ENCODE measurements at places on chromosomes 13 and 19.

GRCh38 chr13:68676513-68677115 lies 1431.0 kb upstream of the ATXN8OS start:
- no peak for DNase-seq

GRCh38 chr19:30686176-30686820 lies 314.1 kb downstream of the ZNF536 start:
- no peak for DNase-seq

- DNase-seq: no peak
Measured at GRCh38 chr13:88648598-88649373, 977.6 kb downstream of the SLITRK5 start.

- peak; percentile 77 for DNase-seq
Measured at GRCh38 chr19:1860042-1860775, 3.2 kb downstream of the KLF16 start.

DNA sequence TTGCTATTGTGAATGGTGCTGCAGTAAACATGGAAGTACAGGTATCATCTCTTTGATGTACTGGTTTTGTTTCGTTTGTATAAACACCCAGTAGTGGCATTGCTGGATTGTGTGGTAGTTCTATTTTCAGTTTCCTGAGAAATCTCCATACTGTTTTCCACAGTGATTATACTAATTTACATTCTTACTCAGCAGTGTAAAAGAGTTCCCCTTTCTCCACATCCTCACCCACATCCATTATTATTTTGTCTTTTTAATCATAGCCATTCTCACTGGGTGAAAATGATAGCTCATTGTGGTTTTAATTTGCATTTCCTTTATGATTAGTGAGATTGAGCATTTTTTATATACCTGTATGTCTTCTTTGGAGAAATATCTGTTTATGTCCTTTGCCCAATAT lies 62.3 kb upstream of the PARP4 start:
- DNase-seq: no peak

- no peak for DNase-seq
Measured at GRCh38 chr13:87792878-87793277, 121.7 kb downstream of the SLITRK5 start.

DNA sequence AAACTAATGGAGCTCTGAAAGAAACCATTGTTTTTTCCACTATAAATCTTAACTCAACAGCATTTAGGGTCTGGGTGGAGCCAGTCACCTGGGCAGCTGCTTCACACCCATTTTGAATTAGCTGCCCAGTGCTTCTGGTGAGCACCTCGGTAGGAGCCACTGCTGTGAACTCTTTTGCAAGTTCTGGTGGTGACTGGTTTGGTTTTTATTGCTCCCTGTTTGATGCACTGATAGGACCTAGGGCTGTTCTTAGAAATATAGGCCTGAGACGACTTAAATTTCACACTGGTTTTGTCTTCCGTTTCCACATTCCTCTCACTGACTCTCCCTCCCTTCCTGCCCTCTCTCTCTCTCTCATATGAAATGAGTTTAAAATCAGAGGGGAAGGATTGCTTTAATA lies 103.9 kb downstream of the GGACT start:
- DNase-seq: no peak

DNA sequence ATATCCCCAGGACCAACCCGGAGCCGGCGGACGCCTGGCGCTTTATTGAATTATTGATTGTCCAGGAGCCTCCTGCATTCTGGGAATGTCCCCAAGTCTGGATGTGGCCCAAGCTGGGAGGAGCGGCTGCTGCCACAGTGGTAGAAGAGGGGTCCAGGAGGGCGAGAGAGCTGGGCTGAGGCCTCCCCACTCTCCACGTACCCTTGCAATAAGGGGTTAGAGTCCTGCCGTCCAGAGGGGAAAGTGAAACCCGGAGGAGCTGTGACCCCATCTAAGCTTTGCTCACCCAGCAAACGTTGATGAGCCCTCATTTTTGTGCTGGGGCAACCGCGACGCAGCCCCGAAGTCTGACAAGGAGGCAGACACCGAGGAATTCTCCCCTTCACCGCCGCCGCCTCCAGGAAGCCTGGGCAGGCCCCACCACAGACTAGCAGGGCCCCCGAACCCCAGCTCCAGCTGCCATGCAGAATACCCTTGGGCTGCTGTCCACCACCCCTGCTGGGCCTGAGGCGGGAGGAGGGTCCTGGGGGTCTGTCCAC lies 1.4 kb upstream of the C2CD4C start:
- DNase-seq: no peak

DNA sequence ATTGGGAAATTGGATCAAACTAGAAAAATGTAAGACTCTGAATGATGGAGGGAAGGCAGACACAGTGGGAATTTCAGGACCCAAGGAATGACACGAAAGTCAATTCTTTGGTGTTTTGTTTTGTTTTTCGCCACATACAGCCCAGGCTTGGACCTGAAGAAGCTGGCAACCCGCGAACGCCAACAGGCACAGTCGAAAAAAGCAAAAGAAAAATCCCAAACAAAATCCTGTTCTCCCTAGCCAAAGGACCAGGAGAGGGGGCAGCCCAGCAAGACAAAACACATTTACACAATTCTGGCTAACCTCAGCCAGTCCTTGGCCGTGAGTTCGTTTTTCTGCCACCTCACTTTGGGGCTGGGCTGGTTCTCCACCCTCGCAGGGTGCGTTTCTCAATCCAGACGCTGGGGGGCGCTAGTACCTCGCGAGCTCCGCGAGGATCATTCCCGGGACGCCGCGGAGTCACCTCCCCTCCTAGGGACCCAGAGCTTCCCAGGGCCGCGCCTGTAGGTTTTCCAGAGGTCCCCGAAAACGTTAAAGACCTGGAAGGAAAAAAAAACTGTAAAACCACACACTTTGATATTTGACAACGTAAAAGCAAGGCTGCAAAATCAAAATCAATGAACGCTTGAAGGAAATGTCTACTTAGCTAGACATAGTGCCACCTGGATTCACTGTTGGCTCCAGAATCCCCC lies 34.9 kb upstream of the TPM4 start:
- peak; percentile 75 for DNase-seq

GRCh38 chr19:45283443-45284033 lies 32.5 kb downstream of the MARK4 start:
- peak; percentile 3 for DNase-seq

DNA sequence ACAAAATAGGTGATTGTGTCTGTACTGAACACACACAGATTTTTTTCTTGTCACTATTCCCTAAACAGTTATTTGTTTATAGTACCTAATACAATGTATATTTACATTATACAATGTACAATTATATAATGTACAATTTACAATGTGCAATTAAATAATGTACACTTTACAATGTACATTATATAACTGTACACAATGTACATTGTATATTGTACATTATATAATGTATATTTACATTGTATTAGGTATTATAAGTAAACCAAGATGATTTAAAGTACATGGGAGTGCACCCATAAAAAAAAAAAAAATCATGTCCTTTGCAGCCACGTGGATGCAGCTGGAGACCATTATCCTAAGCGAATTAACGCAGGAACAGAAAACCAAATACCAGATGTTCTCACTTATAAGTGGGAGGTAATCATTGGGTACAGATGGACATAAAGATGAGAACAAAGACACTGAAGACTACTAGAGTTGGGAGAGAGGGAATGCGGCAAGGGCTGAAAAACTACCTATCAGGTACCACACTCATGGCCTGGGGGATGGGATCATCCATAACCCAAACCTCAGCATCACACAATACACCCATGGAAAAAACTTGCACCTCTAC lies 68.1 kb downstream of the ABCC4 start:
- DNase-seq: no peak

GRCh38 chr13:45932676-45933075 lies 81.1 kb upstream of the SIAH3 start:
- DNase-seq: peak; percentile 6

DNA sequence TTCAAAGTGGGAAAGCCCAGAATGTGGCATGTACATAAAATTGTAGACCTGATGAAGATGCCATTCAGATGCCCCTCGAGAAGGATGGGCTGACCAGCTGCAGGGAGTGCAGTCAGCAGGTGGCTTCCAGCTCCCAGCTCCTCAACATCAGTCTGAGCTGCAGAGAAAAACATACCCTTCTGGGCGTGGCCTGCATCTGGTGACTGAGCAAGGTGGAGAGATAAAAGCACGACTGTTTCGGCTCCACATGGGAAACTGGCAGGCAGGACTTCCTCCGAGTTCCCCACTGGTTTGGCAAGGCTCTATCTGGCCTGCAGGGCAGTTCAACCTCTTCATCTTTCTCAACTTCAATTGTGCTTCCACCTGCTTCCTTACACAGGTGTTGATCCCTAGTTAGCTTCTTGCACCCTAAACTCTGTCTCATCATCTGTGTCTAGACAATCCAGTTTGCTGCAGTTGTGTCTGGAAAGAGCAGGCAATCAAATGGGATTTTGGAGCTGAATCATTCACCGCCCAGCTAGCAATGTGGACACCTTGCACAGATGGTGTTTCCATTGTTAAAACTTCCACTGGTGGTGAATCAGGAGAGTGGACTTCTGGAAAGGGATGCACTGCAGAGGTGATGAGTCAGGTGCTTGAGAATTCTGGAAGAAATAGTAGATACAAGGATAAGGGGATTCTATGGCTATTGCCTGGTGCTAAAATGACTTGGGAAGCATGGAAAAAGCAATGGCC lies 56.8 kb downstream of the POLR1D start:
- DNase-seq: no peak

- DNase-seq: no peak
Measured at GRCh38 chr19:37361994-37362393, 8.9 kb upstream of the ZNF527 start.

GRCh38 chr13:77545626-77546412 lies 10.3 kb downstream of the SCEL start:
- DNase-seq: no peak

GRCh38 chr13:26508885-26509284 lies 48.6 kb upstream of the WASF3 start:
- no peak for DNase-seq

DNA sequence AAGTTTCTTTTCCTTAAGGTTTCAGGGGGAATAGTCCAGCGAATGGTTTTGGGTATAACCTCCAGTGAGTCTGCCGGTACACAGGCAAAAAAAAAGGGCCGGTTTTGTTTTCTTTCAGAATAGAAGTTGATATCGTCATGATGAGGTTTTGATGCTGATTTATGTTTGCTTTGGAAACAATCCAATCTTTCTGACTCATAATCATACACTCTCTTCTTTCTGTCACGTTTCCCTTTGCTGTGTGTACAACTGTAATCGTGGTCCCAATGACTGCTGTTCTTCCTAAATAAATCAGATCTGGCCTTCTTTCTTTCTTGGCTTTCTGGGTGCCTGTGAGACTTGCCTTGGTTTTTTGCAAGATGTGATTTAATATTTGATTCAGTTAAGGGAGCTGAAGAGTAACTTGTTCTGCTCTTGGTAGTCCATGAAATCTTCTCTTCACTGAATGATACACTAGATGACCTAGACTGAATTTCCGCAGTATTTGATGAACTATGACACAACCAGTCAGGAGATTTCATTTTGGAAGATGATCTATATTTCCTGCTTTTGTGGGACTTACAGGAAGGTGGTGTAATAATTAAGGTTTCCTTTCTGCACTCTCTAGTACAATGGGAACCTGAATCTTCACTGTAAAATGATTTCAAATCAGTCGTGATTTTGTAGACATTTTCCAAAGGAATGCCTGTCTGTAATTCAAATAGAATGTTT lies 34.9 kb upstream of the METTL21C start:
- no peak for DNase-seq

DNA sequence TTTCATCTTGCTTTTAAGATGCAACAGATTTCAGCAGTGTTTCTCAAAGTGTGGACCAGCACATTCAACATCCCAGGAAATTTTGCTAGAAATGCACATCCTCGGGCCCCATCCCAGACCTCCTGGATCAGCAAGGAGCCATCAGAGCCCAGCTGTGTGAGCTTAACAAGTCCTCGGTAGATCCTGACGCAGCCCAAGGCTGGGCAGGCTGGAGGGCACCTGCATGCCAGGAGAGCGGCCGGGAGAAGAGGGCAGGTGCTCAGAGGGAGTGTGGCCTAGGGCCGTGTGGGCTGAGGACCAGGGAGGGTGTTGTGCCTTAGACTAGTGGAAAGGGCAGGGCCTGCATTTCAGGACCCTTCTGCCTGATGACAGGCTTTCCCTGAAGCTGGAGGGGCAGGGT lies 2.2 kb upstream of the MCF2L start:
- DNase-seq: no peak

DNA sequence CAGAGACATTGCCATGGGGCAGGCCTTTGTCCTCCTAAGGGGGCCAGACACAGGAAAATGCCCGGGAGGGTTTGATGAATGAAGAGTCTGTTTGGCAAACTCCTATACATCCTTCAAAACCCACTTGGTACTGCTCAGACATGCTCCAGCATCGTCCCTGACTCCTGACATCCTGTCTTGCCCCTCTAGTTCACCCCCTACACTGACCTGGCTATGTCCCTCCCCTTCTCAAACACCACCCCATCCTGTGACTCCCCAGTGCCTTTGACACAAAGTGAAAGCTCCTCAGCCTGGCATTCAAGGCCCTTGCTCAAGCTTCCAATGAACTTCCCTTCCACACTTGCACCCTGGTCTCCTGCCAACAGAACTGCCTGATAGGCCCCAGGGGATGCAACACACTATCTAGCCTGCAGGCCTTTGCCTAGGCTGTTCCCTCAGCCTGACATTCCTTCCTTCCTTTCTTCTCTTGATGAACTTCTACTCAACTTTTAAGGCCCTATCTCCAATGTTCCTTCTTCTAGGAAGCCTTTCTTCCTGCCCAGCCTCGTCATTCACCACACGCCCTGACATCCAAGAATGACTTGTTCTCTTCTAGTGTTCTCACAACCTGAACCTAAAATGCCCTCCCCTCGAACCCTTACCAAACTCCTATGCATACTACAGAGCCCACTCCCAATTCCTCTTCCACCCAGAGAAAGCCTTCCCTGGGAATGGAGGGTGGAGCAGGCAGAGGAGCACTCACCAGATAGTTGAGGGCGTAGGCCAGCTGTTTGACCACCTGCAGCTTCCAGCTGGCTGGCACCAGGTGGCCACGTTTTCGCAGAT lies 12.4 kb downstream of the JAK3 start:
- no peak for DNase-seq

DNA sequence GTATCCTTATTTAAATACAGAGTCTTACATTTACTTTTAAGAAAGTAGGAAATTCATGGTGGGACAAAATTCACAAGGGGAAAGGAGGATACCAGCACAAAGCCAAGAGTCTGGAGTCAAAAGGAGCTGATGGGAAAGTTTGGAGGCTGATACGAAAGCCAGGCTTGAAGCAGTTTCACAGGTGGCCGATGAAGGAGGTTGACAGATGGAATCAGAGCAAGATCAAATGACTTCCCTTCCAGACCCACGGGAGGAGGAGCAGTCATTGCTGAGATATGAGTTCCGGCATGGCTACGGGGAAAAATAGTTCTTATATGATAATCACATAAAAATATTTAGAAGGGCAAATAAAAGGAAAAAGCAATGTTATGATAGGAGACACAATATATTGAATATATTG lies 65.0 kb downstream of the DGKH start:
- DNase-seq: no peak

GRCh38 chr13:87122551-87122950 lies 548.6 kb upstream of the SLITRK5 start:
- DNase-seq: no peak

- no peak for DNase-seq
Measured at GRCh38 chr19:29800100-29800825, 11.5 kb upstream of the CCNE1 start.

GRCh38 chr19:30788105-30788765 lies 416.1 kb downstream of the ZNF536 start:
- DNase-seq: no peak

All from CD4-positive, alpha-beta T cell treated with Interleukin-21 for 1 hour (primary cell).